ENCODE measurements at places on chromosomes 4 and X.

GRCh38 chr4:23500894-23501449 lies 388.9 kb downstream of the PPARGC1A start:
- DNase-seq: no peak

- no peak for DNase-seq
These were observed 158.9 kb downstream of the KDM6A start for GRCh38 chrX:45031830-45032378.

DNA sequence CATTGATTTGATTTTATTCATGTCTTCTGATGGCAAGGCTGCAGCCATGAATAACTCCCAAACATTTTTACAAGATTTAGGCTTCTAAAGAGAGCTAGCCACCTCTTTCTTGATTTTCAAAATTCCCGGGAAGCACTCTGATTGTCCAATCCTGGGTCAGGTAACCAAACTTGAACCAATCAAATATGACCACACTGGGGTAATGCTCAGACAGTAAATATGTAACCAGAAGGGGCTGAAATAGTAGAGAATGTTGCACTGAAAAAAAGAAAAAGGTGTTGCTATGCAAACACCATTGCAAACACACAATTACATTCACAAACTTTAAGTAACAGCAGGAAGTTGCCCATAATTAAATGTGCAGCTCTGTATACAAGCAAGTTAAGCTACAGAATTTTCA lies 112.9 kb upstream of the IQCM start:
- DNase-seq: no peak

DNA sequence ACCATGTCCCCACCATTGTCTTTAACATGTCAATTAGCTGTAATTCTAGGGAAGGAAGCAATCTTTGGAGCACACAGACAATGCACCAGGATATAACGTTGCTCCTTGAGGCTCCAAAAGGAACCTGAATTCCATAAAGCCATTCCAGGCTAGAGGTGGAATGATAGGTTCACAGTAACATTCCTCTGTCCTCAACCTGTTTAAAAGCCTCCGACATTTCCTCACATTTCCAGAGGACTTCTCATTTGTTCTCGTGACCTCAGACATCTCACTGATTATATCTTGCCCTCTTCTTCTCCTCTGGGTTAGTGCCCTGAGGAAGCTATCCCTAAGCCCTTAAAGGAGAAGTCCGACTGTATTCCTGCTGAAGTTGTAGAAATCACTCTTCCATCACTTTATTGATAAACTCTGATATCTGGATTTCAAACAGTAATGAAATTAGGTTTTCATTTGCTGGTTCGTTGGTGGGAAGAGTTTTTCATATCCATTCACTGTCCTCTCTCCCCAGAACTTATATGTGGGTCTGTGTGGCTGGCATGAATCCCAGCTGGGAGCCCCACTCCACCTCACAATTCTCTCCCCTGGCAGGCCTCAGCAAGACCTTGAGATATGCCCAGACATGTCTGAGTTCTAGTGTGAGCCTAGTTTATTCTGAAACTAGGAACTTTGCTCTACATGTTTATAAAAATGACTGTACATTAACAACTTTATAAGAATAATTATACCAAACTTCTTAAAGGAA lies 44.2 kb upstream of the PRSS12 start:
- DNase-seq: no peak

- DNase-seq: no peak
These were observed 167.9 kb downstream of the MAML3 start for GRCh38 chr4:139986106-139986505.

GRCh38 chr4:147157860-147158701 lies 212.4 kb upstream of the TTC29 start:
- no peak for DNase-seq

DNA sequence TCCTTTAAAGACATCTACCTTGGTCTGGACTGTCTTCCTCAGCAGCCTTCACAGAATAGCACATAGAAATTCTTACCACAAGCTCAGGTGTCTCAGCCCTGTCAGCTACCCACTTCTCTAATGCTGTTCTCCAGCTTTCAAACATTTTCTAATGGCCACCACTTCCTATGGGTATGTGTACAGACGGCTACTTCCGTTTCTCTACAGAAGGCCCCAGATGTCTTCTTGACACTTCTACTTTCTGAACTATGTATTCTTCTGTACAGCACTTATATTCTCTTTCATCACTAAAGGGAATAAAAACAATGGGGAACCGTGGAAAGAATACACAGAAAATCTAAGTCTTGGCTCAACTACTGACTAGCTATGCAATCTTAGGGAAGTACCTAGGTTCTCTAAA lies 13.3 kb downstream of the OPHN1 start:
- no peak for DNase-seq

GRCh38 chr4:135244056-135244455 lies 1042.5 kb upstream of the PABPC4L start:
- no peak for DNase-seq

GRCh38 chr4:36168127-36168878 lies 76.0 kb downstream of the ARAP2 start:
- no peak for DNase-seq

GRCh38 chr4:162535121-162535520 lies 371.3 kb upstream of the FSTL5 start:
- no peak for DNase-seq

DNA sequence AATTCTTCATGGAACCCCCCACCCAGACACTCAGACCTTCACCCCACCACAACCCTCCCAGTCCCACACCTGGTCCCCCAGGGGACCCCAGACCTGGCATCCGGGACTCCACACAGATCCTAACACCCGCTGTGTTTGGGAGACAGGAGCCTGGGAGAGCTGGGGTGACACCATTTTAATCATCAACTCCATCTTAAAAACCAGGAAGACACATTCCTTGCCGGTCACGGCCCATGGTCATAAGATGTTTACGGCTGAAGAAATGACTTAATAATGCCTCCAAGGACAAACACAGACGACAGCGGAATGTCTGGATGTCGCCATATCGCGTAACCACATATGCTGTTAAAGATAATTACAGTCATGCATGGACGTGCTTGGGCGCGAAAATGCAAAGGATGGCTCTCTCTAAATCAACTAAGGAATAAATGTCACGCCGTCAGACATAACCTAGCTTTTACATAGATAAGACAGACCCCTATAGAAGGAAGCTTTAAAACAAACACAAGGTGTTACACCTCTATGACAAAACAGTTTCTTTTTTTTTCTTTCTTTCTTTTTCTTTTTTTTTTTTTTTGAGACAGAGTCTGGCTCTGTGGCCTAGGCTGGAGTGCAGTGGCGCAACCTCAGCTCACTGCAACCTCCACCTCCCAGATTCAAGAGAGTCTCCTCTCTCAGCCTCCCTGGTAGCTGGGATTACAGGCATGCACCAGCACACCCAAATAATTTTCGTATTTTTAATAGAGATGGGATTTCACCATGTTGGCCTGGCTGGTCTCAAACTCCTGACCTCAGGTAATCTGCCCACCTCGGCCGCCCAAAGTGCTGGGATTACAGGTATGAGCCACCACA lies 2.1 kb upstream of the DHRSX start:
- no peak for DNase-seq

- no peak for DNase-seq
These were observed 19.6 kb upstream of the CHM start for GRCh38 chrX:86066998-86067397.

- DNase-seq: no peak
These were observed 31.5 kb downstream of the SORBS2 start for GRCh38 chr4:185780472-185780871.

GRCh38 chr4:8188085-8188484 lies 11.0 kb upstream of the SH3TC1 start:
- no peak for DNase-seq

- DNase-seq: no peak
These were observed 6.3 kb upstream of the ADD1 start for GRCh38 chr4:2837110-2837903.

DNA sequence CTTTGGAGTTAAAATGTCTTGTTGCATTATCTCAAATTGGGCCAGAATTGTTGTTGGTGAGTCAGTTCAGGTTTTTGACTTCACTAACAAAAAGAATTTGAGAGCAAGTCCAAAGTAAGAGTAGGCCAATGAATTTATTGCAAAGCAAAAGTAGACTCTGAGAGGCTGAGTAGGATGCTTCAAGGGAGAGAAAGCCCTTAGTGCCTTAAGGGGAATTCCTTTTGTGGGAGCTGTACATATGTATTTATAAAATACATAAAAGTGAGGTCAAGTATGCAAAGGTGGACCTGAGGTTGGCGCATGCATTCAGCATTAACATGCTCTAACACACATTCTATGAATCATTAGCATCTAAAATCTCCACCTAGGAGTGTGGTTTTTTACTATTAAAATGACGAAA lies 565.4 kb downstream of the GRXCR1 start:
- DNase-seq: no peak

DNA sequence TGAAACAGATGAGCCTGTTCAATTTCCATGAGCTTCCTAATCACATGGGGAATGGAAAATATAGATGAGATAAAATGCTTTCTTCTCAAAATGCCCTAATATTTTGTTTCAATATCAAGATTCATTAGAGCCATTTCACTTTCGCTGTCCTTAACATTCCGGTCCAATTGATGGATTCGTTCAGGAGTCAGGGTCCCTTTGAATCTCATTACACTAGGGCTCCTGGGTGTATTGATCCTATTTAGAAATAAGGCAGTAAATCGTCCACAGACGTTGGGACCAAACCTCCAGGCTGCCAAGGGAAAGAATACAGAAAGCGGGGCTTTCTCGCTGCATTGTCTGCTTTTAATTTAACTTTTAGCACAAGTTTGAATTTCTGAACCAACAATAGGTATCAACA lies 20.6 kb upstream of the CRMP1 start:
- DNase-seq: no peak

DNA sequence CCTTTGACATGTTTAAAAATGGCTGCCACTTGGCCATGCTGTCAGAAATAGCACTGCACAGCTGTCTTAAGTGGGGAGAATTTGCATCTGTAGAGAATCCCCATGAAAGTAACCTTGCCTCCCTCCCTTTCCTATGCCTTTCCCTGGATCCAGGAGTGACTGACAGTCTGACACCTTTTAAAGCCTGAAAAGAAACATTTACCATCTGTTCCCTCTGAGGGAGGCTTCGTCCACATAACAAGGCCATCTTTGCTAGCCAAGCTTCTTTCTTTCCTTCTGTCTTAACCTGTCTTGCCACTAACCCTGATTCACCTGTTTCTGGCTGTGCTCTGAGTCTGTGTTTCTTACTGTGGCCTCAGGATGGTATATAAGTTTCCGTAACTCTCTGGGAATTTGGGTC lies 21.3 kb upstream of the AADAT start:
- DNase-seq: no peak

DNA sequence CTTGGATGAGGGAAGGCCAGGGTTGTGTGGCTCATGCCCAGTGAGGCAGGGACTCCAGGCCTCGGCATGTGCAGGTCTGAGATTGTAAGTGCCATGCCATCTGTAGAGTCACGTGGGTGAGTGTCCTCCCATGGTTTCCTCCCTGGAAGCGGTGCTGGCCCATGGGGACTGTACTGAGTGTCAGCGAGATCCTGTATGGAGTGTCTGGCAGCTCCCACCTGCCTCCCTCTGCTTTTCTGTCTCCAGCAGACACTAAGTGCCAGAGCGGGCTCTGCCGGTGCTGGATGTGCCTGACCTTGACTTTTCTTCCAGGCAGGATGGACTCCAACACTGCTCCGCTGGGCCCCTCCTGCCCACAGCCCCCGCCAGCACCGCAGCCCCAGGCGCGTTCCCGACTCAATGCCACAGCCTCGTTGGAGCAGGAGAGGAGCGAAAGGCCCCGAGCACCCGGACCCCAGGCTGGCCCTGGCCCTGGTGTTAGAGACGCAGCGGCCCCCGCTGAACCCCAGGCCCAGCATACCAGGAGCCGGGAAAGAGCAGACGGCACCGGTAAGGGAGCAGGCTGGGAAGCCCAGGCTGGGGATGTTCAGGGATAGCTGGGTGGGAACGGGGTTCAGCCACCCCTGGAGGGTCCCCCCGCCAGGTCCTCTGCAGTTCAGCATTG lies 7.6 kb downstream of the WFS1 start:
- DNase-seq: no peak

DNA sequence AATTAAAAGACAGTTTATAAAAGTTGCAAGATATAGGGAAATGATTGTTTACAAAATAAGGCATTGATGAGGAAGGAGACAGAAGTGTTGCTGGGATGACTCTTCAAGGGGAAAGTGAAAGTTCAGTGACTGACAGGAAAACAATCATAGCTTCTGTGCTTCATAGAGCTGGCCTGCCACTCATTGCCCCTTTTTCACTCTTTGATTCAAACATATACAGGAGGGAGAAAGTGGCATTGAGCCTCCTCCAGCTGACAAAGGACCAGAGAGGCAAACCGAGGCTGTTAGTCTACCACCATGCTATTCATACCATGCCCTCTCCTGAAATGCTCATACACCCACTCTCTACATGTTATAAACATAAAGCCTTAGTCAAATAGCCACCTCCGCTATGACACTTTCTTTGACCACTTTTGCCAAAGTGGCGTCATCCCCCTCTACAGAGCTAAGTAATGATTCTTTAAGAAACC lies 79.2 kb upstream of the ATOH1 start:
- no peak for DNase-seq

DNA sequence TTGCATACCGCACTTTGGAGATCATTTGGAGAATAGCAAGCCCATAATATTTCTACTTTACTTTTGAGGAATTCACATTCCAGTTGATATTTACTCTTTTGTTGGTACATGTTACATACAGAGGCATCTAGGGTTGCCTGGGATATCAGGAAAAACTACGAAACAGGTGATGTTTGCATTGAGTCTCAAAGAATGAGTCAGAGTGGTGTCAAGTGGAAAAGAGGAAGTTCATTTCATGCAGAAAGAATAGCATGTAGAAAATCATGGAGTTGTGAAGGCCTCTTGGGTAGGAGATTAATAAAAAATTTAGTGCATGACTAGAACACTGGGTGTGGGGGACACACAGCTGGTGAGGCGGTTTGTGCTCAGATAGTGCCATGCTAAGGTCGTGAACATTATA lies 33.5 kb upstream of the ELOVL6 start:
- DNase-seq: no peak

DNA sequence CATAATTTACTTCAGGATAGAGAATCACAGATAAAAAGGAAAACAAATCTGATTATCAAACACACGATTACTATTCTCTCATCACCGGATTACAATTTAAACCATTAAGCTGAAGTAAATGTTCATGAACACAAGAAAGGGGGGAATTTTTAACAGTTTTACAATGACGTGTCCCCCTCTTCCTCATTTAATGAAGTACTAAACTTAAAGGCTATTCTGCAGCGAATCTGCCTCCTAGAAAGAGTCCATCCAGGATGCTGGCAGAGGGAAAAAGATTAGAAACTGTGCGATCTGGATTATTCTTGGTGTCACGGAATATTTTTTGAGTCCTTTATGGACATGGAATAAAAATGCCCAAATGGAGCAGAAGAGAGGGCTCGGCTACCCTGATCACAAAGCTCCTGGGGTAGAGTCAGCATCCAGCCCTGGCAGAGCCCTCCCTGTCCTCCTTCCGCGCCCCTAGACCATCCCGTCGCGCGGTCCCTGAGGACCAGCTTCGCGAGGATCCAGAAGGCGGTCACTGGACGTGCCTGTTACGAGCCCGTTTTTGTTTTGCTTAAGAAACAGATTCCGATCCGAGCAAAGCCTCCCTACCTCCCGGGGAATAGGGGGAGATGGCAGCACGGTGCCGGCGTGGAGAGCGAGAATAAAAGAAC lies 1.2 kb downstream of the ELF2 start:
- DNase-seq: no peak

GRCh38 chr4:112381996-112382692 lies 85.0 kb downstream of the ALPK1 start:
- DNase-seq: no peak

GRCh38 chr4:107629318-107629717 lies 90.7 kb downstream of the PAPSS1 start:
- no peak for DNase-seq
